ENCODE measurements at places on chromosomes 6 and 20.

DNA sequence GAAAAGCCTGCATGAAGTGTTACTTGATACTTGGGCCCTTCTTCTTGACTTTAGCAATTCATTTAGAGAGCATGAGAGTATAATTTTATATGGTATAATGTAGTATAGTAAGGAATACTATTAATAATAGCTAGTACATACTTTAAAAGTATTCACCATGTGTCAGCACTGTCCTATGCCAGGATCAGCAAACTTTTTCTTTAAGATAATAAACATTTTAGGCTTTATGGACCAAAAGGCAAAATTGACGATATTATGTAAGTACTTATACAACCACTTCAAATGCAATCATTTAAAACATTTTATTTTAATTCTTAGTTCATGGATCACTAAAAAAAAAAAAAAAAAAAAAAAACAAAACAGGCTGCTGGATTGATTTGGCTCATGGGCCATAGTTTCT lies 163.9 kb downstream of the IBTK start:
- DNase-seq: no peak

GRCh38 chr6:30722280-30723112 lies 2.3 kb downstream of the TUBB start:
- no peak for DNase-seq

DNA sequence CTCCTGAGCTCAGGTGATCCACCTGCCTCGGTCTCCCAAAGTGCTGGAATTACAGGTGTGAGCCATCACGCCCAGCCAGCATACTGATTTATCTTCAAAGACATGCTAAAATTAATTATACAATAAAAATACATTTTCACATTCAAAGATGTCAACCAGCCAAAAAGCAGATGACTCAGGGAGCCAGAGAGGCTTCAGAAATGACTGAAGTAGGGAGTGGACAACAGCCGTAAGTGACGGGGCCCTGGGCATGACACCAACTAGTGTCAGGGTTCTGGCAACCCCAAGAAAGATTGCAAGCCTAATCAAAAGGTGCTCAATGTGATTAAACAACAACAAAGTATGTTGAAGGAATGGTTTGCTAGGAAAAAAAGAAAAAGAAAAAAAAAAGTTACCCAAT lies 28.4 kb downstream of the GPLD1 start:
- no peak for DNase-seq

GRCh38 chr6:157699777-157700636 lies 123.0 kb upstream of the SNX9 start:
- no peak for DNase-seq

- DNase-seq: no peak
Measured at GRCh38 chr6:16625291-16626265, 135.7 kb downstream of the ATXN1 start.

GRCh38 chr20:63964412-63964811 lies 5.3 kb downstream of the ZNF512B start:
- DNase-seq: no peak

- DNase-seq: no peak
Measured at GRCh38 chr6:148263010-148263409, 79.6 kb upstream of the SASH1 start.

- DNase-seq: no peak
Measured at GRCh38 chr6:137176729-137177128, 3.3 kb upstream of the IL22RA2 start.

DNA sequence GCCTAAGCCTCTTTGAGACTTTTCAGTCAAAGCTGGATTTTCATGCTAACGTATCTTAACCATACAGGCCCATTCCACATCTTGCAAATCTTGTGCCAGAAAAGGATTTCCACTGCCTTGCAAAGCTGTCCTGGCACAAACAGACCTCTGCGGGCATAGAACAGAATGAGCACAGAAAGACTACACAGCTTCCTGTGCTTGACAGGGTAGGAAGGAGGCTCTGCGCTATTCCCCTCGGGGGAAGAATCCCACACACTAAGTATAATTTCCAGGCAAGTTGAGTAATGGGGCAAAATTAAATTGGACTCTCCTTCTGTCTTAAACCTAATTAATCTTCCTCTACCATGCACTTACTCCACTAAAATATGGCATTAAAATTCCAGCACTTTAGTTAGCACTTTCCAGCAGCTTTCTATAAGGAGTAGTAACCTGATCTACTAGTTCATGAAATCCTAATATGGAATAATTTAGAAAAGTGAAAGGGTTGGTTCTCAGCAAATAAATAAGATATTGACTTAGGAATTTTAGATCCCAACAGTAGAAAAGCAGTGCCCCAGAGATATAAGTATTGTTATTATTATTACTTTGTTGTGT lies 532.1 kb upstream of the JAG1 start:
- DNase-seq: no peak

DNA sequence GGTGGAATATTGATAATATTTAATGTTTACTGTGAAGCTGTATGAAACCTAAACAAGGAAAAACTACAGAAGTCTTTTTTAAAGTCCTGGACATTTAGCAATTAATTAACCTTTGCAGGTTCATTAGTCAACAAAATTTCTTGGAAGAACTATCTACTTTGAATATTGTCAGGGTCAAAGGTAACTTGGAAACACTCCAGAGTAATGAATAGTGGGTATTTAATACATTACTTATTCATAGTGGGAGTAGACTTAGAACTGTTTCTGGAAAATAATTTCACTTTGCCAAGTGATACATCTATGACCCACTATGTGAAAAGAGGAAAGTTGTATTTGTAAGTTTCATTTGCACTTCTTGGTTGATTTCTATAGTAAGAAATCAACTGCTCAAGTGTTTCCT lies 319.1 kb downstream of the TFAP2B start:
- no peak for DNase-seq

GRCh38 chr6:158910484-158911440 lies 89.2 kb downstream of the RSPH3 start:
- DNase-seq: no peak

DNA sequence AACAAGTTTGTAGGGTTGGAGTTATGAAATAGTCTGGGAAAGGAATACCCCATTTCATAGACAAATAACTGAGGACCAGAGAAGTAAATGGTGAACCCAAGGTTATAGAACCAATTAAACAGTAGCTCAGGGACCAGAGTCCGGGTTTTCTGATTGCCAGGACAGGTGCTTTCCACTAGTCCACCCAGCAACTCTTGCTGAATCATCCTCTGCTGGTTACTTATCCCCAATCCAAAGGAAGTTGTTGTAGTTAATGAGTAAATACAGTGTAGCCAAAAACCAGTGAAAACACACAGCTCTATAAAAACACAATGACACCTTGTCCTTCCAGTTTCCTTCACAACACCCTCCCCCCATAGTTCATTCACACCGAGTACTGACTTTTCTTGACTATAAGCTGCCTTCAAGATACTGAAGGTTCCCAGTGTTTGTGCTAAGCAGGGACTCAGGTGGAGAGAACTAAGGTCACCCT lies 766 bp upstream of the TINAG start:
- no peak for DNase-seq

DNA sequence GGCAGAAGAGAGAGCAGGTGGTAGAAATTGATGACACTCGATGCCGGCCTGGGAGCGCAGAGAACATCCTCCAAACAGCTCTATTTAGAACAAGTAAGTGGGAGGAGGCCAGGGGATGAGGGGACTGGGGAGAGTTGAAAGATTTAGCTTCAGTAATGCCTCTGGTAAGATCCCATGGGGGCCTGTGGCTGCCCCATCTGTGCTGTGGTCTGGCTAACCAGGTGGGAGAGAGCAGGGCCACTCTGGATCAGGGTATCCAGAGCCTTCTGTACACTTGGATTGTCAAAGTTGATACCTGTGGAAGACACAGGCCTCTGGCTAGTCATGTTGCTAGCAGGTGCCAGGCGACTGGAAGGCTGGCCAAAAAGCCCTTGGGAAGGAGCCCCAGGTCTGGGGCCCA lies 27.6 kb downstream of the NCOA5 start:
- no peak for DNase-seq

- peak; percentile 56 for DNase-seq
Measured at GRCh38 chr20:17622086-17622850, 52.4 kb downstream of the DSTN start.

DNA sequence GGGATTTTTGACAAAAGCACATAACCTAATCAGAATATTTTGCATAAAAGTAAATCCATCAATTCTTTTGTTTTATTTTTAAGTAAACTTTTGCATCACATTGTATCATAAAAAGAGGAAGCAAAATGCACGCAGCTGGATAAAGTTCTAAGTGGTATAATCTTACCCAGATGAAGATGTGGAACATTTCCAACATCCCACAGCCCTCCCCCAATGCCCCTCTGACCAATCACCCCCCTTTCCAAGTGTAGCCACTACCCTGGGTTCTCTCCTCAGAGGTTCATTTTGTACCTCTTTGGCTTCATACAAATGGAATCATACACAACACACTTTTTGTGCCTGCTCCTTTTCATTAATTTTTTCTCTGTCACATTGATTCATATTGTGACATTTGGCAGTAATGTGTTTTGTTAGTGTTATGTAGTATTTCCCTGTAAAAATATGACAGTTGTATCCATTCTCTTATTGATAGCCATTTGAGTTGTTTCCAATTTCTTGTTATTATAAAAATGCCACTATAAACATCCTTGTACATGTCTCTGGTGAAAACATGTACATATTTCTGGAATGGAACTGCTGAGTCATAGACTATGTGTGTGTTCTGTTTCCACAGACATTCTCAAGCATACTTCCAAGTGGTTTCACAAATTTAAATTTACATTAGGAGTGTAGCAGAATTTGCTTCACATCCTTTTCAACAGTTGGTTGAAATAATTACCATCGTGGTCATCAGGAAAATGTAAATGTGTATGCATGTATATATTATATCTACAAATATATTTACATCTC lies 92.9 kb upstream of the SYNDIG1 start:
- no peak for DNase-seq

DNA sequence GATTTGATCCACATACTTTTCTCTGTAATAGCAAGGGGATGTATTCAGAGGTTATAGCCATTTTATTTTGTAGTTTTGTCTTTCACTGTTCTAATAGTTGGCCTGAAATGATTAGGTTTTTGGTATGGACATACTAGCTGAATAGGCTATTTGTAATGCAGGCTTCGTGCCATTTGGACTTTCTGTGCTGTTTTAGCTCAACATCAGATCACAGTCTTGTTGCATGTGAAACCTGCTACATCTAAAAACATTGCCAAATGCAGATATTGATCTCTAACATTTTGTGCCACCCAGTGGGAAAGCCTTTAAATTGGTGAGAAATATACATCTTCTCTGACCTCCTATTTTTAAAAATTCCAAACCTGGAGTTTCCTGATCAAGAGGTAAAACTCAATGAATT lies 157.5 kb upstream of the SCGN start:
- DNase-seq: no peak

GRCh38 chr6:150189122-150189521 lies 46.3 kb downstream of the PPP1R14C start:
- no peak for DNase-seq

- DNase-seq: no peak
Measured at GRCh38 chr20:24098886-24099285, 110.3 kb upstream of the GGTLC1 start.

DNA sequence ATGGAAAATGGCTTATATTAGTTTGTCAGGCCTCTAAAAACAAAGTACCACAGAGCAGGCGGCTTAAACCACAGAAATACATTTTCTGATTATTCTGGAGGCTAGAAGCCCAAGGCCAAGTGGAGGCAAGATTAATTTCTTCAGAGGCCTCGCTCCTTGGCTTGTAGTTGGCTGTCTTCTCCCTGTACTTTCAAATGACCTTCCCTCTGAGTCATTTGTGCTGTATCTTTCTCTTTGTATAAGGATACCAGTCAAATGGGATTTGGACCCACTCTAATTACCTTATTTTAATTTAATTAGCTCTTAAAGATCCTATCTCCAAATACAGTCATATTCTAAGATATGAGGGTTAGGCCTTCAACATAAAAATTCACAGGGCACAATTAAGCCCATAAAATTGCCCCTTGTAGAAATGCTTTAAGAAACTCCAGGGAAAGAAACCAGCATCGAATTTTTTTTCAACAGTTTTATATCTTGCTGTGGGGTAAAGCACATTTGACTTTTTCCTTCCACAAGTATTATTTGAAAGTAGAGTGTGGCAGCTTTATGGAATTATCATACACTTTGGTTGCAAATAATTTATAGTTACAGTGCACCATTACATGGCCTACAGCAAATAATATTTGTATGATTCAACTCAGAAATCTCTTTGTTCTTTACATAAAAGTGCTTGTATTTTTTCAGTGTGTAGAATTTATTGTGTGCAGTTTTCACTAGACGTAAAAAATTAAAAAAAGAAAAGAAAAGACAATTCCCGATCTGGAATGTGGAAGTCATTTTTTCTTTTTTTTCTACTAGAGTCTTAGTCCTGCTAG lies 706.1 kb downstream of the KIF16B start:
- DNase-seq: no peak

DNA sequence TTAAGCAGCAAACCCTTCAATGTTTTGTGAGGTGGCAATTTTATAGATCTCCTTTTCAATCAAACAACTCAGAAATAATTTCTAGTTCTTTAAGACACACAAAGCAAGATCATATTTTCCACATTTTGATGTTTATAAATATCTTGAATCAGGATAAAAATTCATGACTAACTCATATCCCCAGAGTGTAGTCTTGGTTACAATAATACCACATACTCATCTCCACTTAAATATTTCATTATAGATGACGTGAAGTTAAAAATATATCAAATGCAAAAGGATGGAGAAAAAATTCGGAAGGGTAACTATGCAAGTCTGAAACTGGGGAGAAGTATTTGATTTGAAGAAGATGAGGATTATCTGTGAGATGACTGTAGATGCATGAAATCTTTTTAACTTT lies 59.8 kb upstream of the HIVEP1 start:
- DNase-seq: no peak

DNA sequence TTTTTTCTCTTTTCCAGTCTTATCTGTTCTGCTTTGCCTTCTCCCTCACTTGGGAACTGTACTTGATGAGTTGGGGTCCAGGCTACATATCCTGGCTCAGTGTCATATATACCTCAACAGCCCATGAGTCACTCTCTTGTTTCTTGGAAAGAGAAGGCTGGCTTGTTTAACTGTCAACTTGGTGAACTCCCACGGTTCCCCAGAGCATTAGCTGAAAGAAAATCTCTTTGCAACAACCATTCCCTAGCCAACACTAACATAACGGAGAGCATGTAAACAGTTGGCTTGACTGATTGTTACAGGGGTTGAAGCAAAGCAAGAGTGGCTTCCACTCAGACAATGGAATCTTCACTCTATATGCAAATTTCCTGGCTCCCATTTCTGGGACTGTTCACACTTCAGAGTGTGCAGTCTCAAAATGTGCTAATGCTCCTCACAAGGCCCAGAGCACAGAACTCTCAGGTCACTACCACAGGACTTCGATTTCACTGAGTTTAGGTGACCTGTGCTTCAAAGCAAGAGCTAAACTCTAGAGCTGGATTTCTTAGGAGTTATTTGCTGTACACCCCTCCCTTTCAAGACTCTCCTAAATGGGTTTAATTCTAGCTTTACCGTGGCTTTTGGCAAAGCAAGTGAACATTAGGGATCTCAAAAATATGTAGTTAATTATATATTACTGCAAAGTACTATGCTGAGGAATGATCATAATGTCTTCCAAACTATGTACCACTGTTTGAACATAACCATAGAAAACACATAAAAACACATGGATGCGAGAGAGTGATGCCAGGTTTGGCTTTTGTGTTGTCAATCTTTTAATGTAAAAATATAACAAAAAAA lies 609.8 kb downstream of the RFPL4B start:
- DNase-seq: no peak

- DNase-seq: no peak
Measured at GRCh38 chr6:166419286-166419685, 36.5 kb upstream of the MPC1 start.
